Inflammatory macrophage treated with lipopolysaccharide for 4 hours (primary cell): ENCODE measurements at places on chromosomes 5 and 9.

DNA sequence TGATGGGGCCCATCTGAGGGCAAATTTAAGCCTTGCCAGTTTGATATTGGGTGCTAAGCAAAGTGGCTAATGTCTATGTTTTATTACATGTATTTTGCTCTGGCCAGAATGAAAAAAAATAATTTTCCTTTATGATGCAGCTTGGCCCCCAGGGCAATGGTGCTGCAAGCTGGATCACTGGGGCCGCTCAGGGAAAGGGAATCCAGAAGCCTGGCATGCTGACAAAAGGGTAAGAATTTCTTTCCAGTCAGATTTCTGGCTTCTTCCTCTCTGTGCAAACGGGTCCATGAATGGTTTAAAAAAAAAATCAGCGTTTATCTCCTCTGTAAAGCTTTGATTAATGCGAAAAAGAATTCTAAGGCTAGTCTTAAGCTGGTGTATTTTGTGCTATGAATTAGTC is 138.4 kb downstream of the MAPKAP1 start:
- no peak for DNase-seq

DNA sequence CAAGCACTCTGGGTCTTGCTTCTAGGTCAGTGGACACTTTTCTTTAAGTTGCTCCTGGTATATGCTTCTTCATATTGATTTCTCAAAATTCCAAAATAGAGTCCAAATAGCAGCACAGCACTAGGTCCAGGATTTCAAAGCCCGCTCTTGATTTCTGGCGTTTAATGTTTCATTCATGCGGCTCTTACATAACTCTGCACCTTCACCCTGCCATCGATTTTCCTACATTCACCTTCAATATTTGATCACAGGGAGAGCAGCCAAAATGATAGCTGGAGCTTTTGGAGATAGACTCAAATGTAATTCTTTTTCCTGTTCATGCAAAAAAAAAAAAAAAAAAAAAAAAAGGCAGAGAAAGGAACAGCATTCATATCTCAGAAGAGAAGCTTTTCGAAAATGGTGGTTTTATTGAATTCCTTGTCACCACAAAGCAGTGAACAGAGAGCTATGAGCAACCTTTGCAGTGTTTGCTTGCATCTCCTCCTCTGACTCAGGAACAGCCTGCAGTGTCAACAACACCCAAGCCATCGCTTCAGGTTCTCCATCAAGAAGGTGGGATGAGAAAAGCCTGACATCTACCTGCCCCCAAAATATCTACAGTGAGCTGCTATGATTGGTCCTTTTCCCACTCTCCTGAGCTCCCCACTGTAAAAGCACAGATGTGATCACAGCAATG is 97.8 kb downstream of the MED10 start:
- no peak for DNase-seq

DNA sequence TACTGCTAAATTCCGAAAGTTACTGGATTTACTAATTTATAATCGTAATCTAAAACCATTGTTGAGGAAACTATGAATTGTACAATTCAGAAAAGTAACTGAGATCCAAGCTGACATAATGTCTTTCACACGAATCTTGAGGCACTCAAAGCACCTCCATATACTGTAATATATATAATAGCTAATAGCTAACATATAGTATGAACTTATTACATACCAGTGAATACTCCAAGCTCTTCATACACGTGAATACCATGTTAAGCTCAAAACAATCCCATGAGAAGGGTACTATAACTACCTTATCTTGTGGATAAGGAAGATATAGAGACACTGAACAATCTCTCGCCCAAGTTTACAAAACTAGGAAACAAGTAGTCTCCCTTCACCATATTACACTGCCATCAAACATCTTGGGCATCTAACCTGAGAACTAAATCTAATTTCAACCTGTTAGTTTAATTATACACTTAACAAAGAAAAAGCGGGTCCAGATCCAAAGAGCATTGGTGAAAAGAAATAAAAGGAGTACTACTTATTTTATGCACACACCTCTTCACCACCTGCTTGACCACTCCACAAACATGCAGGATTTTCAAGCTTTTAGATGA is 1.0 kb downstream of the NUDCD2 start:
- no peak for DNase-seq

DNA sequence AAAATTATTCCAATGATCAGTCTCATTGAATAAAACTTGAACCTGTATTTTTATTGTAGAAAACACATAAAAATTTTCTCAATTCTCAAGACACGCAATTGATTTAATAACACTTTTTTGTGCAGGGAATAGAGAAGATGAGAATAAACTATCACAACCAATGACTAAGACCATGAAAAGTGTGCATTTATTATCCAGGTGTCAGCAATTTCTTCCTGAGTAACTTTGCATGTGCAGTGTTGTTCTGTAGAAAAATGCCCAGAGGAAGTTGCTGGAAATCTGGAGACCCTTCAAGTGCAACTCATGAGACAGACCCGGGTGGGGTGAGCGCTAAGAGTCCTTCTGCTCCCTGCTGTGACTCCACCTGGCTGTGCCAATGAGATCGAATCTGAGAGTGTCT is 405.7 kb downstream of the SEMA5A start:
- DNase-seq: no peak

- no peak for DNase-seq
These were observed 16.5 kb upstream of the IRX4 start for GRCh38 chr5:1899201-1899600.

- peak; percentile 39 for DNase-seq
These were observed 143.9 kb downstream of the OR2K2 start for GRCh38 chr9:111186021-111186530.

DNA sequence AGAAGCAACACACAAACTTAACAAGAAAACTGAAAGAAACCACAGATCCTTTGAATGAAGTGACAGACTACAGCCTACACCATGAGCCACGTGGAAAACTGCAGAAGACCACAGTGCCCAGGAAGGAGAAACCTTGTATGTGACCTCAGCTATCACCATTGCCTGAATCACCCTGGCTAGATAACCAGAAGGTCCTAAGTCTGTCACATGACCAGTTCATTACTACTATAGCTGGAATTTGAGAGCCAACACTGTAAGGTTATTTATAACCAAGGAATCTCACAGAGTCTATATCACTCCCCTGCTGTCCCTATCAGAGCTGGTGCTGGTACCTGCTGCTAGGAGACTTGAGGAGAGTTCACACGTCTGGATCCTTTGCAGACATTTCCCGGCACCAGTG is 90.3 kb upstream of the FBXL17 start:
- DNase-seq: no peak

- no peak for DNase-seq
These were observed 2.3 kb upstream of the SLC12A2 start for GRCh38 chr5:128081111-128081851.

DNA sequence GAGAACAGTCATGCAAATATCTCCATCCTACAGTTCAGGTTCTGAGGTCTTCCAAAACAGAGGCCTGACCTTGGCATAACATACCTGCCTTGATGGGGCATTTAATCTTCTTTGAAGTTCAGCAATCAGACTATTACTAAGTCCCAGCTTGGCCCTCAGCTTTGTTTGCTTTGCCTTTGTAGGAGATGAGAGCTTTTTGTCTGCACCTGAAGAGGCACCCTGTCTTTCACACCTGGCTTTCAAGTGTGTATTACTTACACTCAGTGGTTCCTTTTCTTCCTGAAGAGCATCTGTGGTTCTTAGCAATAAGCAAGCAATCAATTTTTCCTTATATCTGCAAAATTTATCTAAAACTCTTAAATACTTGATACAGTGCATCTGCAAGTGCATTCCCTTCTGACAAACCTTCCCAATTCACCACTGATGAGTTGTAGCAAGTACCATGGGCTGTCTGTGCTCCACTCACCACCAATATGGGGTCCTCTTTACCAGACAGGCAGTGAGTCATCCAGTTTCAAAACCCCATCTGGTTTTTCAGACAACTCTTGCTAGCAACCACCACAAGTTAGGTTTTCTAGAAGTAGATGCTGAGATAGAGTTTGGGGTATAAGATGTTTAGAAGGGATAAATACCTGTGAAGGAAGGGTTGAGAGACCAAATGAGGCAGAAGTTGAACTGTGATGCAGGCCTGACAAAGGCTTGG is 100.2 kb downstream of the HINT1 start:
- no peak for DNase-seq

GRCh38 chr9:122463828-122464632 is 13.7 kb downstream of the OR1J1 start:
- peak; percentile 24 for DNase-seq

DNA sequence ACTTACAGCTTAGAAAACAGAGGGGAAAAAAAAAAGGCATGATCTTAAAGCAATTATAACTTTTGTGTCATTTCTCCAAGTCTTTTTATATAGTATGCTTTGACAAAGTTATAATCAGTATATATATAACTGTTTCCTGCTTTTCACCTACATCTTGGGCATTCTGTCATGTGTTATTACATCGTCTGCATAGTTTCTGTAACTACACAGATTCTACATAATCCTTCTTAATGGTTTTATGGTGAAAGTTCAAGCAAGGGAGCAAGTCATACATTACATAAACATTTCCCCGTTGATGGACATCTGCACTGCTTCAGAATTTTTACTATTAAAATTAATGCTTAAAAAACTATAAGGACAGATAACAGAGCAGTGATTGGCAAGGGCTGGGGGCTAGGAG is 12.1 kb downstream of the FEM1C start:
- no peak for DNase-seq

- DNase-seq: no peak
These were observed 24.8 kb upstream of the WDR5 start for GRCh38 chr9:134111064-134111463.

DNA sequence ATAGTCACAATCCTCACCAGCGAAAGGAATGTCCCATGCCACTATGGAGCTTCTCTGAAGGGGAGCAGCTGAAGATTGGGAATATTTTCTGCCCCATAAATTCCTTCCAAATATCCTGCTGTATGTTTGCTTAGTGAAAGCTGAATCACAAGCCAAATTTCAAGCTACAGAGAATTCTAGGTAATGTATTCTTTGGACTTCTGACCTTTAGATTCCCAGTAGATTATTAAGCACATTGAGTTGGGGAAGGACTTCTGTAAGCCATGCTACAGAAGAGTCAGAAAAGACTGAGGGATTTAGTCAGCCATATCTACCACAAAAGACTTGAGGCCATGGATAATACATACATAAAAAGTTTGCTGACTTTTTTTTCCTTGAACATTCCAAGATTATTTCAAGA is 1342.0 kb upstream of the NUDT12 start:
- DNase-seq: no peak

DNA sequence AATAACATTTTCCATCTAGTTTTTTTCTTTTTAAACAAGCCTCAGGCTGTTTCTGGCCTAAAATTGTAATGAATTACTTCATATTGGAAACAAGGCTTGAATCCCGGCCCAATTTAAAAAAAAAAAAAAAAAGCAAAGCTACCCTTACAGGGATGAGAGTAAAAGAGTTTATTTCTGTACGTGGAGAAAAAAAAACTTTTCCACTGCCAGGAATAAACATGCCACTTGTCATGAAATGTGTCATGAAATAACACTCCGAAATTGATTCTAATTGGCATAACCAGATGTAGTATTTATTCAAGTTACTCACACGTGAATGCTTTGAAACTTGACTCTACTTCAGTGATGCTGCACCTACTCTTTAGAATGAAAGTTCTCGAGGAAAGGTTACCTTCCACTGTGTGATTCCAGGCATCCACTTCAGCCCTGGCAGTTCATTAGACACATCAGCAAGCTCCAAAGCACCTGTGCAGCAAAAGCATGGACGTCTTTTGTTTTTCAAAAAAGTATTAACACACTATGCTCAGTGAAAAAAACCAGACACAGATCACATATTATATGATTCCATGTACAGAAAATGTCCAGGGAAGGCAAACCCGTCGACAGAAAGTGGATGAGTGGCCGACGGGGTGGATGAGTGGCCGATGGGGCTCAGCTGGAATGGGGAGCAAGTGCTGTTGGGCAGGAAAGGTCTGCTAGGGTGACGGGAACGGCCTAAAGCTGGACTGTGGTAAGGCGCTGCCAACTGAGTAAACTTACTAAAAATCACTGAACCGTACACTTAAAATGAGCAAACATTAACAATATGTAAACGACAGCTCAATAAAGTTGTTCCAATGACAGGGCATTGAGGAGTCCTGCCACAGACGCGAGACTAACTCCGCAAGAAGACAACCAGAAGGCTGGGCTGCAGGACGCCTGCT is 21.2 kb downstream of the NSUN2 start:
- DNase-seq: no peak

DNA sequence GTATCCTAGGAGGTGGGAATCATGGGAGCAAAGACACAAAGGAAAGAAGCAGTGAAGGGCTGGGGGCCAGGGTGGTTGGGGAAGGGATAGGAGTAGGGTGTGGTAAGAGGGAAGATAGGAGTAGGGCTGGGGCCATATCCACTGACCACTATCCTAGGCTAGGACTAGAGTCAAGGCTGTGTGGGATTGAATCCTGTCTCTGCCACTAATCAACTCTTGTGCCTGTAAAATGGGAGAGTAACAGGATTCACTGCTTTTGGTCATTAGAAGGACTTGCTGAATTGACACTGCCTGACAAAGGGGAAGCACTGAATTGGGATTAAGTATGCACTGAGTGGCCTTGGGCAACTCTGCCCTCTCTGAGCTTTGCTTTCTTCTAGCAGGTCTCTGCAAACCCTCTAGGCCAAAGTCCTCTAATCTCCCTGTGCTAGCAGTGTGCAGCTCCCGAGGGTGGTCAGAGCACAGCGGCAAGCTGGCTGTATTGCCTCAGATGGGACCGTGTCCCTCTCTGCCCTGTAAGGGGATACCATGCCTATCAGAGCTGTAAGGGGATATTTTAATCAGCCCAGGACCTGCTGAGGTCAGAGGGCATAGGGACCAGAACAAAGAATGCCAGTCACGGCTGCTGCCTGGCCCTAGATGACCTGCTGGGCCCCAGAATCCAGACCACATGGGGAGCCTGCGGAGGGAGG is 12.4 kb upstream of the DAB2IP start:
- no peak for DNase-seq

DNA sequence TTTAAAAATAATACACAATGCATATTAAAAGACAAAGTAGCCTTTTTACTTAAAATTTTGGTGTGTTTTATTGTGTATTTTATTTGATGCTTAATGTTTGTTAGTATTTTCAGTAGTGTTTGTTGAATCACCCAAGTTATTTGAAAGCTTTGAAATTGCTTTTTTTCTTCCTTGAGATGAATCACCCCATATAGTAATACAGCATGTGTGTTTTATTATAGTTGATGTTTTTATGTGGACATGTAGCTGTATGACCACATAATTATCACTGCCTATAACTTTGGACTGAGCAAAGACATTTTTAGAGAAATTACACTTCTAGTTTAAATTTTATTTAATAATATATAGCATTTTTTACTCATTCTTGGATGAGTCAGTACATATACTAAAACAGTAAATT is 18.0 kb downstream of the FAM174A start:
- no peak for DNase-seq

DNA sequence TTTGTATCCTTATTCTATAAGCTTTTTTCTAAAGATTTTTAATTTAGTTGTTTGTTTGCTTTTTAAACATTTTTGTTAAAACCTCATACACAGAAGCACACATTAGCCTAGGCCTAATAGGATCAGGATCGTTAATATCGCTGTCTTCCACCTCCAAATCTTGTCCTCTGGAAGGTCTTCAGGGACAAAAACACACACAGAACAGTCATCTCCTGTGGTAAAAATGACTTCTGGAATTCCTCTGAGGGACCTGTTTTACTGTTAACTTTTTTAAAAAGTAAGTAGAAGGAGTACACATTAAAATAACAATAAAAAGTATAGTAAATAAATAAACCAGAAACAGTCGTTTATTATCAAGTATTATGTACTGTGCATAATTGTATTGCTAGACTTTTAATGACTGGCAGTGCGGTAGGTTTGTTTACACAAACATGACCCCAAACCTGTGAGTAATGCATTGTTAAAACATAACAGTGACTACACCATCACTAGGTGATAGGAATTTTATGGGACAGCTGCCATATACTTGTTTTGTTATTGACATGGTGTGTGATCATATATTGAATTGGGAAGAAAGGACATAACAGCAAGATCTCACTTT is 109.6 kb downstream of the ZCCHC7 start:
- DNase-seq: no peak
